ENCODE measurements at places on chromosomes 2 and 18.

GRCh38 chr2:222193328-222193983 lies 105.3 kb downstream of the PAX3 start:
- no peak for DNase-seq

- DNase-seq = no peak
These were observed 533.7 kb downstream of the TDRD15 start for GRCh38 chr2:21657445-21657844.

- no peak for DNase-seq
These were observed 54.0 kb upstream of the PGAP1 start for GRCh38 chr2:196980473-196980872.

DNA sequence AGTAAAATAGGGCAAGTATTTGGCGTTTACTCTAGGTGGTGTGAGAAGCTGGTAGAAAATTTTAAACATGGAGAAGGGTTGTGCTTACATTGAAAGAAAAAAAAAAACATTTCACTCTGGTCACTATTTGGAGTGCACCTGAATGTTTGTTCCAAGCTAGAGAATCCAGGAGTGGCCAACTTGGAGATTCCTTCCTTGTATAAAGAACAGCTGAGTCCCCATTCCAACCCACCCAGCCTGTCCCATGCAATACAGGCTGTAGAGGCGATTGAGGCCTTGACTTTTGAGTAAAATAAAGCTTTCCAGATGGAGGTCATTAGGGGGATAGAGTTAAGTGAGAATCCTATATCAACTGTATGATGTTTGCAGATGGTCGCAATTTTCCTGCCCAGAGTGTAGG lies 203.8 kb upstream of the SYT4 start:
- DNase-seq = no peak

DNA sequence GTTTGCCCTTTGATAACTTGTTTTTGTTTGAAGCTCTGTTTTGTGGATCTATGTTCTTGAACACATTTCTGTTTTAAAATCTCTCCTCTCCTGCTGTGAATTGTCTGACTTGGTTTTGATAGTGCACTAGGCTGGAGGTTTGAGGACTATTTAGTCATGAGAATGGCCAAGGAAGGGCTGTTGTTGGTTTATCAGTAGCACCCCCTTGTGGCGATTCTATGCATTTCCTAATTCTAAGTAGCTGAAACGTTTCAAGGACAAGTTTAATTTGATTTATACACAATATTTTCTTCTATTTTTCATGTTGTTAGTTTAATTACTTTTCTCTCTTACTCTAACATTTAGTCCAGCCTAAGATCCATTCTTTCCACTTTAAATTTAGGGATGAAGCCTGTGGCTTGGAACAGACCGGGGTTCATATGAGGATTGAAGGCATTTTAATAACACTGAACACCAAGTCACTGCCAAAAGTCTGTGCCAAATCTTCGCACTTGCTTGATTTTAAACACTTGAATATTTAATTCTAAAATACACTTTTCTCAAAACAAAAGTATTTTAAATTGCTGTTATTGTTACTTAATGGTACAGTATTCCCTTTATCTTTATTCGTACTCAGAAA lies 166.0 kb downstream of the SOCS6 start:
- no peak for DNase-seq

DNA sequence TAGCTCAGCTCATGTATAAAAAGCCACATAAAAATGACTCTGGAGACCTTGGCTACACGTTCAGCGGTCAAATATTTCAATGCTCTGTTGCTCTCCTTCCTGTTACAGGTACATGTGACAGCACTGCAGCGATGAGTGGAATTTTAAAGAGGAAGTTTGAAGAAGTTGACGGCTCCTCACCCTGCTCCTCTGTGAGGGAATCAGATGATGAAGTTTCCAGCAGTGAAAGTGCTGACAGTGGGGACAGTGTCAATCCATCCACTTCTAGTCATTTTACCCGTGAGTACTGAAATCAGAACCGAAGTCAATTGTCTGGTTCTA lies 125.4 kb downstream of the CSRNP3 start:
- no peak for DNase-seq

DNA sequence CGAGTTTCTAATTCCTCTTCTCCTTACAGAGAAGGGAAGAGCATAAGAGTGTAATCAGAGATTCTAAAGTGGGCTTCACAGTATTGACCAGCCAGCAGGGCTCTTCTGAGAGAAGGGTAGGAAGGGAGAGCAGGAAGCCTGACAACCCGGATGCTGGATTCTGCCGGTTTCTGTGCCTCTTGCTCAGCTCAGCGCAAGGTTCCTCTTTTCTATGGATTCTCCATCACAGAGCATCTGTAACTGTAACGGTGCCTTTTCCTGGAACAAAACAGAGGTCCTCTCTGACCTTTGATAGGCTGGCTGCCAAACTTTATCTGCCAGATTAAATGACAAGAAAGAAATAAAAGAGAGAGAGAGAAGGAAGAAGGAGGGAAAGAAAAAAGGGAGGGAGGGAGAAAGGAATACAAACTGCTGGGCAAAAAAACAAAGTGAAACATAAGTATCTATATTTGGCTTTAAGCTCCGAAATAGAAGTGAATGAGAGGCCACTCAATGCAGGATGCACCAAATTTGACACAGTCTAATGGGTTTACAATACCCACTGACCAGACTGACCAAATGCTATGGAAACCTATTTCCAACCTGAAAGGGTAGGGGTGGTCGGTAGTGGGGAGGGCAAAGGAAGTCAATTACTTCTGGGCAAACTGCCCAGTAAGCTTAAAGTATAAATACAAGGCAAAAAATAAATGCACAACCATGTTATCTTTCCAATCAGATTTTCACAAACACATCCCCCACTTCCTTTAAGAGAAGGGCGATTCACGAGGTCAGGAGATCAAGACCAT lies 59.2 kb downstream of the PIEZO2 start:
- no peak for DNase-seq

DNA sequence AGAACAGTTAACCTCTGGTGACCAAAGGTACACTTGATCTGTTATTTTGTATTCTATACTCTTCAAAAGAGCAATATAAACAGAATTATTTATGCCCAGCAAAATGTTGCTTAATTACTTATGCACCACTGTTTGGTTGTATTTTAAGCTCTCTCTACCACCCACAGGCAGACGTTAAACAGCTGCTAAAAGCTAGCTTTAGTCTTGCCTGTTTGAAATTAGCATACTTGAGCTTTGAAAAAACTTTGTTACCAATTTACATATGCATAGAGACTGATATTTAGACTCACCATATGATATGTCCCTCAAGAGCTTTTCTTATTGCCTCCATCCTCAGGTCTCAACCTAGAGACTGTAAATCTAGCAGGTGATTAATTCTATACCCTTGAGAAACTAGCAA lies 426.9 kb downstream of the NR4A2 start:
- DNase-seq = no peak

DNA sequence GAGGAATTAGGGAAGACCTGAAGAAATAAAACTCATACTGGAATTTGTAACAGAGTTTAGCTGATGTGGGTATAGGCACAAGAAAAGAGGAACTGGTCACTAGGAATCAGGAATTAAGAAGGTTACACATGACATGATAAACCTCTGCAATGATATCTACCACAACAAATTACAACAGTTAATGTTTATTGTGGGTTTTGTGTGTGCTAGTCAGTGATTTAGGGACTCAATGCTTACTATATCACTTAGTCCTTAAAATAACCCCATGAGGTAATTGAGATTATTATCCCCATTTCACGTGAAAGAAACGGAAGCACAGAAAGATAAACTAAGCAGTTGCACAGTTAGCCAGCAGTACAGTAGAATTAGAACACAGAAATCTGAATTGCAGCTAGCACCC lies 415.8 kb upstream of the ZEB2 start:
- DNase-seq = no peak

DNA sequence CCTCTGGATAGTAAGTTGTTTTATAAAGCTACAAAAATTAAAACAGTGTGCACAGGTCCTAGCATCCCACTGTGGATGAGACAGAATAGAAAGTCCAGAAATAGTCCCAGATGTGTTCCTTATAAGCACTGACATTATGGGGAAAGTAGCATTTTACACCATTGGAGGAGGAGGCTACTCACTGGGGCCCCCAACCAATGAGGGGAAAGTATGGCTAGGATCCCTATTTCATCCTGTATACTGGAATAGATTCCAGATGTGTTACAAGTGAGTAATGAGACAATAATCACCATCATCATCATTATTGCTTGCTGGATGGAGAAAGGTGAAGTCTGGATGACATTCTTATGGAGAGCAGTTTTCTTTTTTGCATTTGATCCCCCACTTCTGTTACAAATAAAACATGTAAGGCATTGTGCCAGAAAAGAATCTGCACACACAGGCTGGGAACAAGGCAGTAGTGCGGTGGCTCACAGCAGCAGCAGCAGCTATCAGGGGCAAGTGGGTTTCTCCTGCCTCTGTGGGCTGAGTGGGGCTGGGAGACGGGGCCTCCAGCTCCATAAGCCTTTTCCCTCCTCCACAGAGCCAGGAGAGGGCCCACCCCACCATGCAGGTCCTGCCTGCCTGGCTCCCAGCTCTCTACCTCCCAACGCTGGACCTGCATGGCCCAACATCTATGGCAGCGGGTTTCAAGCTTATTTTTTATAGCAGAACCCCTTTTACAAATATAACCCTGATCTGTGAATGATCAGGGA lies 5.0 kb downstream of the ARID5A start:
- no peak for DNase-seq

- no peak for DNase-seq
These were observed 6.2 kb upstream of the CHST10 start for GRCh38 chr2:100423631-100424030.

GRCh38 chr2:198905881-198906612 lies 551.7 kb downstream of the SATB2 start:
- DNase-seq = no peak

DNA sequence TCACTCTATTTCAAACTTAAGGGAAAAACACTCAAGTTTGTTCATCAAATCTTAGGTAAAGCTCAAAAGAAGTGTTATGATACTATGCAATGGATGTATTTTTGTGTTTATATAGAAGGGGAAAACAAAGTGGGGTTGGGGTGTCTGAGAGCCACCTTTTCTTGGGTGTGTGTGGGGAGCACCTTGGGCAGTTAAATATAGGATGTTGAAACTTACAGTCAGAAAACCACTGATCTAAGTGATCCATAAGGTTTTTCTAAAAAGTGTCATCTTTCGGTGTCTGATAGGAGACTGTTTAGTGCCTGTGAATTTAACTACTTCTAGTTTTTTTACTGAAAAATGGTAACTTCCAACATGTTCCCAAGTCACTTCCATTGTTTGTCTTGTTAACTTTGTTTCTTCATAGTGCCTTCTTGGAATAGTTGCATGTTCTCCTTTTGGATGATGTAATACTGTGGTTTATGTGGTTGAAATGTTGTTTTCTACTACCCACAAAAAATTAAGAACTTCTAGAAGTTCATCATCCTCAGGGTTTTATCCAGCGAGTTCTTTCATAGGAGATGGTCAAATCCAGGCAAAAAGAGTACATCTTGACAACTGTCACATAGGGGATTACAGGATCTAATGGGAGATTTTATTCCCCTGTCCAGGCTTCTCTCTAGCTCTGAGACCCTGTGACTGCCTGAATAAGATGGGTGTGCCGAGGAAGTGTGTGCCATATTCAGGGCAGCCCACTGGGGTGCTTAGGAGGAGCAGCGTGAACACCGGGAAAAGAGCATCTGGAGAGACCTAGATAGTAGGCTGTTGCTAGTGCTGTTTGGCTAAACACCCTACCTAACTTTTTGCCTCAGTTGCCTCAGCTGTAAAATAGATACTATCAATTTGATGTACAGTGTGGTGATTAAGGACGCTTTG lies 46.2 kb downstream of the CAB39 start:
- DNase-seq = no peak

DNA sequence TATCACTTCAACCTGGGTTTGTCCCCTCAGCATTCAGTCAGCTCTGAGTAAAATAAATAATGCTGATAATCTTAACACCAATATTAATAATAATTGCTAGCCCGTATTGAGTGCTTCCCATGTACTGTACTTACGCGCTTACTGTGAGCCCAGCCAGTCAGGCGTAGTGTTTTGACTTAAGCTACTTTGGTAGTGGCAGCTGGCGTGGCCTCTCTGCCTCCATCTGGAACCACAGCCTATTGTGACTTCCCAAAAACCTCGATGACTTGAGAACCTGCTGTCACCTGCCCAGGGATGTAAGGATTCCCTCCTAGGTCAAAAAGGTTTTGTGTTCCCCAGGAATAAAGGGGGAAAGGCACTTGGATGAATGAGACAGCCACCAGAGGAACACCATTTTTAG lies 53.2 kb downstream of the SUMO1 start:
- DNase-seq = no peak

GRCh38 chr18:56109757-56110156 lies 521.8 kb upstream of the TCF4 start:
- DNase-seq = no peak

DNA sequence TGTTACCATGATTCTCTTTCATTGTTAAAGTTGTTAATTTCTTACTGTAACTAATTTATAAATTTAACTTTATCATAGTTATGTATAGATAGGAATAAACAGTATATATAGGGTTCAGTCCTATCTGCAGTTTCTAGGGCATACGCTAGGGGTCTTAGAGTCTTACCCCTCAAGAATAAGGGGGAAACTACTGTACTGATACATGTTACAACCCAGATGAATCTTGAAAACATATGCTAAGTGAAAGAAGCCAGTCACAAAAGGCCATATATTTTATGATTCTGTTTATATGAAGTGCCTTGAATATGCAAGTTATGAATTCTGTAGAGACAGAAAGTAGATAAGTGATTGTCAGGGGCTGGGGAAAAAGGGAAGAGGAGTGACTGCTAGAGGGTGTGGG lies 52.4 kb downstream of the RTN4 start:
- DNase-seq = no peak

DNA sequence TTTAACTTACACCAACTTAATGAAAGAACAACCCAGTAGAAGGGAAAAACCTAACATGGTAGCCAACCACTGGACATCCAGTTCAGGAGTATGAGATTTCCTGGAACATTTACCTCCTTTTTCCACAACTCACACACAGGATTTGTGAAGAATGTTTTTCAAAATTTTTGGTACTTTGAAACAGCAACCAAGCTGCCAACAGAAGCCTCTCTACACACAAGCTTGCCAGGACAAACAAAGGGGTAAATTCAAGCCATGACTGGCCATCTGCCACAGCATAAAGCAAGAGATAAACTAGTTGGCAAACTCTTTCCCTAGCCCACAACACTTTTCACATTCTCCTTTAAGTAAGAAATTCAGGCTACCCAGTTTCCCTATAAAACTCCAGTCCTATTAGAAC lies 21.4 kb downstream of the MGAT4A start:
- DNase-seq = no peak

GRCh38 chr2:47070155-47070919 lies 84.8 kb downstream of the STPG4 start:
- no peak for DNase-seq

- no peak for DNase-seq
These were observed 139.9 kb downstream of the LRRC30 start for GRCh38 chr18:7370802-7371201.

DNA sequence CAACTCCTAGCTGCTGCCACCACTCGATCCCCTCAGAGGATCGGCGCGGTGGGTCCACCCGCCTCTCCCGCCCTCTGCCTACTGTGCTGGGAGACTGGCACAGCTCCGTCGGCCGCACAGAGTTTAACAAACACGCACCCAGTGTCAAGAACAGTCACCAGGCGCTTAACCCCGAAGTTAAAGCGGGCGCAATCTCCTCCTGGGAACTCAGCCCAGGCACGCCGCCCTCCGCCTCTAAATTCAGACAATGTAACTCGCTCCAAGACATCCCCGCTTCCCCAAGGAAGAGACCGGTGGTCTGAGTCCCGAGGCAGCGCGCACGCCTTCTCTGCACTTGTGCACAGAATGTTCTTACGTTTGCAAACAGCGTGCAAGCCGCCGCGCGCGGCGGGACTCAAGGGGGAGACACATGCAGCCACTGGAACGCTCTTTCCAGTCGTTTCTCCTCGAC lies 533 bp downstream of the CXCR4 start:
- DNase-seq = no peak

Measured in mesenteric fat pad (tissue), 1 donor.